Caco-2 (cell line): ENCODE measurements at places on chromosomes 2 and 18.

DNA sequence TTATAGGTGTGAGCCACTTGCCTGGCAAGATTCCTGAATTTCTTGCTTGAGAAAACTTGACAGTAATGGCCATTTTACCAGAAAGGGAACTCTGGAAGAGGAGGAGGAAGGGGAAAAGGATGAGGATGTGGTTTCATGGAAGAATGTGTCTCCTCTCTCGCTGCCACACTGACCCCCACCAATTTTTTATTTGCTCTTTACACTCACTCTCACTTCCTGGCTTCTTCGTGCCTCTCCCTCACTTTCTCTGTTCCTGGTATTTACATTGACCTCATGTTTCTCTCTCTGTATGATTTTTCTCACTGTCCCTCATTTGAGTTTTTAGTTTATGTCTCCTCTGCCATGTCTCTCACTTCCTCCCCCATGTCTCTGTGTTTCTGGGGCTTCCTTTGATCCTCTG lies 134.5 kb upstream of the CAB39 start:
- no peak for DNase-seq

GRCh38 chr2:237540823-237541222 lies 25.6 kb upstream of the PRLH start:
- no peak for DNase-seq

DNA sequence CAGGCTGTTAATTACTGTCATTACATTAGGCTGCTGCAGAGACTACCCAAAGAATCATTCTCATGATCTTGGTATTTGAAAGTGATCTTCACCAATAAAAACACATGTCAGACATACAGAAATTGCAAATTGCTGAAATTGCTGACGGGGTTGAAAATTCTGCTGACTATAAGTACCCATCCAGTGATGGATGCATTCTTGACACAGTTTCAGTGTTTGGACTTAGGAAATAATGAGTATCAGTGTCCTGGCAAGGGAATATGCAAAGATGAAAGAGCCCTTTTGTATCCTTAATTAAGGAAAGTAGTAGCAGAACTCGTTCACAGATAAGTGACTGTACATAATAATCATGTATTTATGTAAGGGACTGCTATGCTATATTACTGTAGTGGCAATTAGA lies 221.1 kb upstream of the ATP5MC3 start:
- no peak for DNase-seq

DNA sequence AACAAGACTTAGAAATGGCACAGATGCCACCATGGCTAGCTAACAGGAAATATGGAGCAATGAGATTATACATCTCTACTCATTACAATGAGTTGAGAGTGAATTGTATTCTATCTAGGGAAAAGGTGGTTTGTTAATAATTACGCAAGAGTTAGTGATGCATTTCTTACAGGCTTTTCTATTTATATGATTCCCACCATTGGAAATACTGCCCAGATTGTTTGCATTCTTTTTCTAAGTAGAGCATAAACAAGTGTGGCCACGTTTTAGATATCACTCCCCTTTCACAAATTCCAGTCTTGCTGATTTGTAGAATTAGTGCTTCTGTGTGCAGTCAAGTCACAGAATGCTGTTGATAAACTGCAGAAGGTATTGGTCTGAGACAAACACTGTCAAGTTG lies 56.6 kb downstream of the ZNF804A start:
- DNase-seq = no peak

GRCh38 chr2:61774351-61774750 lies 79.5 kb downstream of the FAM161A start:
- DNase-seq = no peak

DNA sequence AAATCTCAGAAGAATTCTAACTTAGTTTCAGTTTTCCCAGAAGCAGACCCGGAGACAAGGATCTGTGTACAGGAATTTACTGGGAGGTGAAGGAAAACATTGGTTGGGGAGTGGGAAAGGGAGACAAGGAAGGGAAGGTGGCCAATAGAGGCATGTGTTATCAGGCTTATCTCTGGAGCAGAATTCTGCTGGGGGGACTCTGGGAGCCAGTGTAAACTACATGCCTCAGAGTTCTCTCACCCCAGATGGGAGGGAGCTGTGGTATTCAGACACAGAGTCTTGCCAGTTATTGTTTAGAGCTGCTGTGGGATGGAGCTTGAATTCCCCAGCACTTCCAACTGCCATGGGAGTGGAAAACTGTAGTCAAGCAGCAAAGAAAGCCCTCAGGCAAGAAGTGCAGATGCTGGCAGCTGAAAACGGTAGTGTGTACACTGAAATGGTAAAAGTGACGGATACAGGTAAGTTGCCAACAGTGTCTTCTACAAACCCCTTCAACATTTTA lies 19.0 kb downstream of the DNPEP start:
- DNase-seq = peak; percentile 54

- no peak for DNase-seq
Observed at GRCh38 chr2:173909846-173910245, 55.3 kb downstream of the SP3 start.
